ENCODE measurements at places on chromosomes 3 and 15.

DNA sequence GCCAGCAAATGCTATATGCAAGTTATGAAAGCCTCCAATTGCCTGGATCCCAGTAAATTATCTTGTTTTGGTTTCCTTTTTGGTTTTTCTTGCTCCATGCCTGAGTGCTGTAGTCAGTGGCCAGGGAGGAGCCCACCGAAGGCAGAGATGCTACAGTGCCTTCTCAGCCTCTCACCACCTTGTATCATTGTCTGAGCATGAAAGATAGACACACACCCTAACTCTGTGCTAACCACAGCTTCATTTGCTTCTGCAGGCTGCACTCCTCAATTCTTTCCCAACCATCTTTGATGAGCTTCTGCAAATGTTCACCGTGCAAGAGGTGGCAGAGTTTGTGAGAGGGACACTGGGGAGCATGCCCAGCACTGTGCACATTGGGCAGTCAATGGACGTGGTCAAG, 114.5 kb upstream of the MANF start:
- no peak for DNase-seq

DNA sequence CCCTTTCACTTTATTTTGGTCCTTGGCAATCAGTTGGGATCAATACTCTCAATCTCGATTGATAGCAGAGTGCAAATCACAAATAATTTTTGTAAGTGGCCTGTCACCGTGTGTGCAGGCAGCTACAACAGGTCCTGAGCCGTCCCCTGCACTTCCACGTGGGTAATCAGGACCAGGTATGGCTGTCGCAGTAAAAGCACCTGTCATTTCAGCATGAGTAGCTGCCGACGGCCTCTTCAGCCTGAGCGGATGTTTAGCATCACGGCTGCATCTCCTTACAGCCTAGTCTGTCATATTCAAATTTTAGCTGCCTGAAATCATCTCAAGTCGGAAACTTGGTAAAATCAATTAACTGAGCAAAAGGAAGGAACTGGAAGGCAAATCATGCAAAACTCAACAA, 53.0 kb upstream of the FOXP1 start:
- no peak for DNase-seq

DNA sequence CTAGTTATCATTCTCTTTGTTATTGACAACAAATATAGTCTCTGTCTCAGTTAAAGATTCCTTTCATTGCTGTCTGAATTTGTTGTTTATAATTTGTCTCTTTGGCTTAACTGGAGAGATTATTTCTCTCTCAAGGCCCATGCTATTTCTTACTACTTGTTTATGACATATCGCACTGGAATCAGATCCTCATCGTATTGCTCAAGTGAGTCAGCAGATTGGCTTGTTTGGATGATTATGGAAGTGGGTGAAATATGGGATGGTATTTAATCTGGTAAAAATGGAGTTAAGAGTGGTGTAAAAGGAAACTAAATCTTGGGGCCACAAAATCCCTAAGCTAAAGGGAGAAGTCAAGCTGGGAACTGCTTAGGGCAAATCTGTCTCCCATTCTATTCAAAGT, 613.1 kb downstream of the SI start:
- peak; percentile 88 for DNase-seq

GRCh38 chr3:140724856-140725812, 47.3 kb downstream of the TRIM42 start:
- DNase-seq = no peak
